Stimulated activated CD4-positive, alpha-beta T cell treated with anti-CD3 and anti-CD28 coated beads, Interleukin-4, amount 100 ng/mL, for 48 hours (primary cell): ENCODE measurements at places on chromosomes 12 and 14.

GRCh38 chr14:65226824-65227604 lies 124.7 kb upstream of the MAX start:
- no peak for DNase-seq

GRCh38 chr12:104888481-104888880 lies 69.6 kb downstream of the SLC41A2 start:
- no peak for DNase-seq

GRCh38 chr14:71466251-71466650 lies 466.0 kb upstream of the RGS6 start:
- DNase-seq: no peak

GRCh38 chr12:120125792-120126634 lies 9.5 kb upstream of the RAB35 start:
- DNase-seq: no peak

- DNase-seq: no peak
These were observed 322.1 kb upstream of the ATP2B1 start for GRCh38 chr12:90030726-90031125.

DNA sequence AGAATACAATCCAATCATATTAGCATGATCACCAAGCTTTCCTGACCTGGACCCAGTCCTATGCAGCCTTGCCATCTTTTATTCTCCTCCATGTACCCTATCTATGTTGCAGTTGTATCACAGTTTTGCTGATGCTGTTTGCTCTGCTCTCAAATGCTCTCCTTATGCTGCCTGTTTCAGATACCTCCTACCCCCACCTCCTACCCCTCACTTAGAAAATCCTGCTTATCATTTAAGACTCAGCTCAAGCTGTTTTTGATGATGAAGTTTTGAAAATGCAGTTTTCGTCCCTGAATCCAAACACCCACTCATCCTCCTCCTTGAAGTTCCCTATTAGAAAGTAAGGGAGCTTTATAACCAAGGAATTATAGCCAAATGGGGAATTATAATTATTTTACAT lies 457.4 kb upstream of the ATP2B1 start:
- no peak for DNase-seq

DNA sequence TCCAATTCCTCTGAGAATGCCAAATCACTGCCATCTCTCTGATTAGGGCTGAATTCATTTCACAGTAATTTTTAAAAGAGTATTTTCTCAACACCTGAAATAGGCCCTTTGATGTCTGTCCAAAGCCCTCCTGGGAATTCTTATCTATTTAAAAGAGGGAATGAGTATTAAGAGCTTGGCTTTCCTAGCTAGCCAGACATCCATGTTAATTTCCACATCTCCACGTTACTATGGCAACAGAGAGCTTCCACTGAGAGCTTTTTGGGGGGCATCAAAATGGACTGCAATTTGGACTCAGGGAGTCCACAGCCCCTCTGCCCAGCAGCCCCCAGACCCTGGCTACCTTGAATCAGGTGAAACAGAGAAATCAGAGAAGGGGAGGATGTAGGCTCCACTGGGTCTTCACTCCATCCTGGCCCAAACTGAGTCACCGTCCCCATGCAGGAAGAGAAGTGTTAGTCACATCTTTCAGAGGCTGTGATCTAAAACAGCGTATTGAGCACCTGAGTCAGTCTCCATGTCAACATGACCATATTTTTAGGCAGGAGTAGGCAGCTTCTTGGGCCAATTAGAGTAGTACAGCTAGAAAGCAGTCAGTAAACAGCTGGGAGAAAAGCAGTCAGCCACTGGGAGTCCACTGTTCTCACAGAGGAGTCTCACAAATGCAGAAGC lies 7.0 kb upstream of the FICD start:
- no peak for DNase-seq

DNA sequence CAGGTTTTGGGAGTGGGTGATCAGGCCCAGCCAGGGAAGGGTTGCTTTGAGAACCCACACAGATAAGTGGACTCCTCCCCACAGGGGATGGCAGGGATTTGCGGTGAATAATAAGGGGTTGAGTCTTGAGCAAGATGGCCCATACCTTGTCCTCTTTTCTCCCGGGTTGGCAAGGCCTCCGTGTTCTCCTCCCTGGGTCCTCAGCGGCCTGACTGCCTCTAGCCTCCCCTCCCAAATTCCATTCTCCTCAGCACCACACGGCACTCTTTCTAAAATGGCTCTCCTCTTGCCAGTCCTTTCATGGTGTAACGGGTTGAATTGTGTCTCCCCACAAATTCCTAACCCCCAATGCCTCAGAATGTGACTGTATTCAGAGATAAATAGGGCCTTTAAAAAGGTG lies 70.0 kb downstream of the CHST11 start:
- no peak for DNase-seq

GRCh38 chr12:124658806-124659402 lies 91.5 kb upstream of the NCOR2 start:
- DNase-seq: no peak

GRCh38 chr14:88488081-88488480 lies 66.7 kb downstream of the PTPN21 start:
- no peak for DNase-seq

GRCh38 chr14:35932659-35933159 lies 106.6 kb downstream of the BRMS1L start:
- peak; percentile 13 for DNase-seq

DNA sequence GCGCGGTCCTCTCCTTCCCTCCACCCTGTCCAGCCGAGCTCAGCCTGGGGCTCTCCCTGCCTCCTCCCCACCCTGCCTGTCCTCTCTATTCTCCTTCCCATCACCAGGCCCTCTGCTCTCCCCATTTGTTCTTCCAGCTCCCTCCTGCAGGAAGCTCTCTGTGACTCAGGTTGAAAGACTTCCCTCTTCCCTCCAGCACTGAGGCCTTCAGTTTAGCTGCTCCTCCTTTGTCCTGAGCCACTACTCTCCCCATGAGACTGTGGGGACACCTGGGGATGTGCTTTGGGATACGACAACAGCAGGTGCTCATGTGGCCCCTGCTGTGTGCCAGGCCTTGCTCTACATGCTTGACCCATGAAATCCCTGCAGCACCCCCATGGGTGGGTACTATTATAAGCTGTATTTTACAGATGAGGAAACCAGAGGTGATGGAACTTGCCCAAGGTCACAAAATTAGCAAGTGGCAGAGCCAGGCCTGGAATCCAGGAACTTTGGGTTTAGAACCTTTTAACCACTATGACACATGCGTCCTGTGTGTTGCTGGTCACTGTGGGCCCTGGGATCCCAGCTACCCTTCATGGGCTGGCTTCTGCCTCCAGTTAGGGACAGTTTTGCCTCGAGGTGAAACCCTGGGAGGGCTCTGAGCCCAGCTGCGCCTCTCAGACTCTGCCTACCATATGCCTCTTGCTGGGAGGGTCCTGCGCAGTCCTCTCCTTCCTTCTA lies 5.5 kb downstream of the KRT80 start:
- no peak for DNase-seq

- DNase-seq: no peak
These were observed 55.0 kb upstream of the NELL2 start for GRCh38 chr12:44930972-44931600.
